ENCODE measurements at places on chromosomes 13 and 19.

DNA sequence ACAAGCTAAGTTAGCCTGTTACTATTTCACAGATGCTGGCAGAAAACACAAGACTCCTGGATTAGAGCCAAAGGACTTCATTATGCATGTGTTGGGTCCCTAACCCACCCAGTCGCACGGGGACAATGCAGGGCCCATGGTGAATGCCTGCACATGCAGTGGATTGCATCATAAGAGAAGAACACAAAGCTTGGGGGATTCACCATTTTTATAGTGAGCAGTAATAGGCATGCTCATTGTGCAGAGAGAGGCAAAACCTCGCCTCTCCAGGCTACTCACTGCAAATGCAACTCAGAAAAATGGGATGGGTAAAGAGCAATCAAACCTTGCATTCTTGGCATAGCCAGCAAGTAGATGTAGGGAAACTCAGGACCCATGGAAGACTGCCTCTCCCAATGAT is 115.8 kb downstream of the DIAPH3 start:
- DNase-seq = no peak

DNA sequence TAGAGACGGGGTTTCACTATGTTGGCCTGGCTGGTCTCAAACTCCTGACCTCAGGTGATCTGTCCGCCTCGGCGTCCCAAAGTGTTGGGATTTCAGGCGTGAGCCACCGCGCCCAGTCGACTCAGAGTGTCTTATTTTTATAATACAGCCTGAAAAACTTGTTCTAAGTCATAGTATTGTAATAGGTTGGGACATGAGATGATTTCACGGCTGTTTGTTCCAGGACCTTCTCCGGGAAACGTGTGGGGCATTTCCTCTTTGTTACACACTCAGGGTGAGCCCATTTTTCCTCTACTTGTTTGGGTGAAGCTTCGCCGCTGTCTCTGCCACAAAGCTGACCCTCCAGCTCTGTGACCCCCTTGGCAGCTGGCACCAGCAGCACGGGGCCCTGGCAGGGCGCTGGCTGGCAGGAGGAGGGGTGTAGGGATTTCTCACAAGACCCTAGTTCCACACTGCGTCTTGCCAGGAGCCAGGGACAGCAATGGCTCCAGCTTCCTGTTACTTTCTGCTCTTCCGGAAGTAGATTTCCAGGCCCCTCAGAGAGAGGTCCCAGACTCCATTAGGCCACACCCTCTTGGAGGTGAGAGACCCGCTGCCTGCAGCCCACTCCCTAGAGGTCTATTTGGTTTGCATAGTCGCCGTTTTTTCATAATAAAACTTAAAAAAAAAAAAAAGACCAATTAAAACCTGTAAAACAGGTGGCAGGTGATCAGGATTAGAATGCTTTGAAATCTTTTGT is 15.6 kb downstream of the FGF21 start:
- DNase-seq = no peak

DNA sequence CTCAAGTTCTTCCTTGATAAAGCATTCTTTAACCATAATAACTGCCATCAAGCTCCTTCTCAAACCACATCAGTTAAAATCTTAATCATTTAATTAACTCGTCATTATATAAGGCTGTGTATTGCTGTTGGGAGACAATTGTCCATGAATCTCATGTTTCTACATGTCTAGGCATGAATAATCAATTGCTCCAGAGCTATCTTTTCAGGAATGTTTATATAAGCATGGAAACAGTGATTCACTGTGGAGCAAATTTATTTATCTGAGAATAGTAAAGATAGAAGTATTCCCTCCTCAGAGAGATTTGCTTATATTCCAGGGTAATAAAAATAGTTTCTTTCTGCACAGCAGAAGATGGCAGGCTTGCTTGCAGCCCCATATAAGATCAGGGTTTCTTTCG is 71.1 kb downstream of the CBY2 start:
- DNase-seq = no peak

DNA sequence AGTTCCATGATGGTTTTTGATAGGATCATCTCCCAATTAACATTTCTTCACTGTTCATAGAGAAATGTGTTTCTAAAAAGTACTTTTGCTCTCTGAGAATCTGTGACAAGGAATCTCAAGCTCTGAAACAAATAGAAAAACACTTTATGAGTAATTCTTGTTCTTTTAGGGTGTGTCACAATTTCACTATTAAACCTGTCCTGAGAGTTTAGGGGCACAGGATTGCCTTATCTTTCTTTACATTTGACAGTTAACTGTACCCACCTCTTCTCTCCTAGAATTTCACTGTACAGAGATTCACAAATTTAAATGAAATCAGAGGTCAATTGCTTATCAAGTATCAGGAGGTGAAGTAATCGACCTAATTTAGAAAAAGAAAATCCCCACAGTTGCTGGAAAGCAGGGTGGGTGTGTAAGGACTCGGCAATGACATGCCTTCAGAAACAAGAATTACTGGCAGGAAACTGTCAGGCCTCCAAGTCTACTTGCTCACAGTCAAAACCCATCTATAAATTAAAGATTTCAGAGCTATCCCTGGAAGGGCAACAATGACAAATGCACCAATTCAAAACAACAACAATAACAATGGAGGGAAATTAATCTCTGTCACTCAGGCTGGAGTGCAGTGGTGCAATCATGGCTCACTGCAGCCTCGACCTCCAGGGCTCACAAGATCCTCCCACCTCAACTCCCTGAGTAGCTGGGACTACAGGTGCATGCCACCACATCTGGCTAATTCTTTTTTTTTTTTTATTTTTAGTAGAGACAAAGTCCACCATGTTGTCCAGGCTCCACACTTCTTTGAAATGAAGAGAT is 250.2 kb downstream of the ABCC4 start:
- no peak for DNase-seq

GRCh38 chr13:67147342-67148133 is 82.6 kb downstream of the PCDH9 start:
- DNase-seq = peak; percentile 34

DNA sequence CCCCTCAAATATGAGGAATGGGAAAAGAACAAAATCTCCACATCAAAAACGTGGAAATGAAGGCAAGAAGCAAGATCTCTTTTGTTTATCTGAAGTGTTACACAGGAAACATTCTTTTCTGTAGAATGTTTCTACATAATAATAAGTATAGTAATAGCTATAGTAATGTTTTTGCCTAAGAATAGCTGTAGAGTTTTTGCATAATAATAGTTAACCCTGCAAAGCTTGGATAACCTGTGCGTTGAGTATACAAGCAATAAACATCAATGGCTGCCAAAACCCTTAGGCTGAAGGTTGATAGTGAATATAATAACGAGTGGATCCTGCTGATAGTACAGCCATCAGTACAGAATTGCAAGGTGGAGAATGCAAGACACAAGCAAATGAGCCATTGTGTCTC is 11.1 kb upstream of the LILRA5 start:
- no peak for DNase-seq

DNA sequence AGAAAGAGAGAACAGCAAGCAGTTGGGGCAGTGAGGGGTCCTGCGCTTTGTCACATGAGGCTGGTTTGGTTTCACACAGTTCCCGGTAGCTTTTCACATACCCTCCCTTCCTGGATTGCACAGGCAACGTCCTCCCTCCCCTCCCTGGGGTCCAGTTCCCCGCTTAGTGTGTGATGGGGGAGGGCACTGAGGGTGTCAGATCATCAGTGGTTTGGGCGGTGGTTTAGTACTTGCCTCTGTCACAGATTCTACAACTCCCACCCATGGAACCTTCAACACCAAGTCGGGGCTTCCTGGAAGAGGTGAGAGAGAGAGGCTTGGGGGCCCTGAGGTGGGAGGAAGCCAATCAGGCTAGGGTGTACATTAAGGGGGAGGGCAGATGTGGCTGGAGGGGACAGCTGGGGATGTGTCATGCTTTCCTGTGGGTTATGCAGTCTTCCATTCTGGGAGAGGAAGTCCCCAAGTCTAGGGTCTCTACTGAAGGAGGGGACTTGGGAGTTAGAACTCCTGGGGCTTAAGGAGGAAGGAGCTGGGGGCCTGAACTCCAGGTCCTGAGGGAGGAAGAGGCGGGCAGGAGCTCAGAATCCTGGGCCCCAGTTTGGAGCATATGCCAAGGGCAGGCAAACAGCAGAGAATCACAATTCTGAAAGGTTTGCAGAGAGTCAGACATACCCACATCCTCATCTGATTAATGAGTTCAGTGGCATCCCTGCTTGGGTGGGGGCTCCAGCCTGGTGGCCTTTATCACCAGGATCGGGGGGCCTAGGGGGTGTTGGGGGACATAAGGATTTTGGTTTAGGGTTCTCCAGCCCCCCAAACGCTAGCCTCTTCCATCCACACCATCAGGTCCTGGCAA is at the start of gene NKG7:
Gene NKG7 (minus strand): TSS at position 6 of the 856 bp plus-strand sequence. CDS start 119 bp downstream, outside the sequence.
- DNase-seq = no peak

DNA sequence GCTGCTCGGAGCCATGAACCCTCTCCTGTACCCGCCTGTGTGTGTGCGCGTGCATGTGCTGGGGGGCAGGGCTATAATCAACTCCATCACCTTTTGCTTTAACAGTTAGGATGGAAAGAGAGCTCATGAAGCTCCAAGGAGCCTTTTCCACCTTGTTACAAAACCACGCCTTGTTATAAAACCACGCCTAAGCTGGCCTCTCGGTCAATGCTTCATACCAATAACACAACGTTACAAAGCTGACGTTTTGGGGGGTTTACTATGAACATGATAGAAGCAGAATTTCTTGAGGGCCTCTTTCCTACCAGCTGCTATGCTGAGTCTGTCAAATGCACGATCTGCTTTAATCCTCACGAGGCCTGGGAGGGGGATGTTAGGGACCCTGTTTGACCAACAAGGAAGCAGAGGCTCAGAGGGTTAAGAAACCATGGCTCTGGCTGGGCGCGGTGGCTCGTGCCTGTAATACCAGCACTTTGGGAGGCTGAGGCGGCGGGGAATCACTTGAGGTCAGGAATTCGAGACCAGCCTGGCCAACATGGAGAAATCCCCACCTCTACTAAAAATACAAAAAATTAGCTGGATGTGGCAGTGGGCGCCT is 11.9 kb downstream of the CAPS start:
- DNase-seq = no peak

DNA sequence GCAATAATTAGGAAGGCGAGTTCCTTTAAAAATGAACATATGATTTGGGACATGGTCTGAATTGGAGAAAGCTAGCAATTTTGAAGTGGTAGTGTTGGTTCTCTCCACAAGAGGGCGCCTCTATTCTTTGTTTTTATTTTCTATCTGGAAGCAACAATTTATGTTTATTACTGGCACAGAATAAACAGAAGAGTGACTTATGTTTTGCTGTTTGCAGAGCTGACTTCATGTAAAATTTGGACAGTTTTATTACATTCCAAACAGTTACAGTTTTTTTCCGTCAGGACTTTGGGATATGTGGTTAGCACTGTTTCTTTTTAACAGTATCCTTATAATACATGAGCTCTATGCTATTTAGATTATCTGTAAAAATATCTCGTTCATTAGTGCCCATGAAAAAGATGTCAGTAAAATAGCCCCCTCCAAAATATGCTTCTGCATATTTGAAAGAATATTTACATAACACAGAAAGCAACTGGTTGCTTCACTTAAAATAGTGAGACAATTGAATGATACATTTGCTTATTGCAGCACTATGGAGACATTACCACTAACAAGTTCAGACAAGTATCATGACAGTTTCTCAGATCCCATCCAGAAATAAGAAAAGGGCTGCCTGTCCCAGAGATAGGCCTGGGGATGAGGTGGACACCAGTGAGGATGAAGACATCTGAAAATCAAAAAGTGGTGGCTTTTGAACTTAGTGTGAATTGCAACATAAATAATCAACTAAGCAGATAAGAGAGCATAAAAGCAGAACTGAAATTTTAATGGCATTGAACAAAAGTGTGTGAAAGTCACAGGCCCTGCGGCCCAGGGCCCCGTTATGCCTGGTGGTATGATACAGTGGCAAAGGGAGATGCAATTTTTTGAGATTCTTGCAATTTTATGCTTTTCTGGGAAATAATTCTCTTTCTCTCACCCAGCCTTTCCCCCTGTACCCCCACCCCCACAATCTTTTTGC is 32.3 kb upstream of the FGF9 start:
- peak; percentile 55 for DNase-seq

DNA sequence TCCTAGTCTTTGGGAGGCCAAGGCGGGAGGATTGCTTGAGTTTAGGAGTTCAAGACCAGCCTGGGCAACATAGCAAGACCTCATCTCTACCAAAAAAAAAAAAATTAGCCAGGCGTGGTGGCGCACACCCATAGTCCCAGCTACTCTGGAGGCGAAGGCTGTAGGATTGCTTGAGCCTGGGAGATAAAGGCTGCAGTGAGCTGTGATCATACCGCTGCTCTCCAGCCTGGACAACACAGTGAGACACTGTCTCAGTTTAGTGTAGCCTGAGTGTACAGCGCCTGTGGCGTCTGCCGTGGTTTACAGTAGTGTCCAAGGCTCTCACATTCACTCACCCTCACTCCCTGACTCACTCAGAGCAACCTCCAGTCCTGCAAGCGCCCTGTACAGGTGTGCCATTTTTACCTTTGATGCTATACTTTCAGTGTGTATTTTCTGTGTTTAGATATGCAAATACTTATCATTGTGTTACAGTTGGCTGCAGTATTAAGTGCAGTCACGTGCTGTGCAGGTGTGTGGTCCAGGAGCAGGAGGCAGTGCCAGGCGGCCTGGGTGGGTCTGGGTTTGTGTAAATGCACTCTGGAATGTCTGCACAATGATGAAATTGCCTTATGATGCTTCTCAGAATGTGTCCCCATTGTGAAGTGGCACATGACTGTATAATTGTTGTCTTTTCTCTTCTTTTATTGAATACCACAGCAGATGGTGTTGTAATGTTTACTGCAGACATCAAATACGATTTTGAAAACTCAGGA is 36.1 kb upstream of the DCUN1D2 start:
- no peak for DNase-seq

GRCh38 chr19:46725036-46725820 is 8.3 kb upstream of the PRKD2 start:
- DNase-seq = no peak

GRCh38 chr13:97474349-97474980 is 40.5 kb downstream of the RAP2A start:
- no peak for DNase-seq

GRCh38 chr19:1450735-1451731 is 1.1 kb downstream of the APC2 start:
- DNase-seq = peak; percentile 53

- DNase-seq = no peak
Observed at GRCh38 chr13:50359041-50359367, 343.8 kb downstream of the KCNRG start.

- DNase-seq = peak; percentile 24
Observed at GRCh38 chr19:1746401-1747284, 6.7 kb upstream of the ONECUT3 start.

GRCh38 chr19:1267477-1268225 is 1.5 kb upstream of the CIRBP start:
- peak; percentile 49 for DNase-seq

GRCh38 chr13:25857830-25858229 is 194.0 kb downstream of the SHISA2 start:
- no peak for DNase-seq

GRCh38 chr19:15285896-15286591 is 46.3 kb downstream of the BRD4 start:
- no peak for DNase-seq

DNA sequence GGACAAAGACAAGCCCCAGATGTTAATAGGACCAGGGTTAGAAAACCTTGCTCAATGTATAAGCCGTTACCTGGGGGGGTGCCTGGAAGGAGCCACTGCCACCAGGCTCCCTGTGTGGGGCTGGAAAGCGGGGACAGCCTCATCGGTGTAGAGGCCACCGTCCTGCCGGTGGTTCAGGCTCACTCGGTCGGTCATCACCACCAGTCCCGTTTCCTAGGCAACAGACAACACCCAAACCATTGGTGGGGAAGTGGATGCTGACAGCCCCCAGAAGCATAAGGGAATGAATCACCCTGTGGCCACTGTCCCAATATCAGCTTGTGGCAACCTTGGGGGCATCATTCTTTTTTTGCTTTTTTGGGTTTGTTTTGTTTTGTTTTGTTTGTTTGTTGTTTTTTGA is 55.8 kb downstream of the CPAMD8 start:
- no peak for DNase-seq

- no peak for DNase-seq
Observed at GRCh38 chr13:109144693-109145437, 515.5 kb downstream of the MYO16 start.

Data from cerebellar cortex (tissue), 1 donor.